ENCODE measurements at places on chromosomes 7 and 10. TPM values are rescaled to one million over a fixed set of nuclear protein-coding genes. Genes with fewer than 3 reads are reported as not detected.
A peak's percentile ranks its signal among the peaks of the same experiment; 100 is the strongest.

- DNase-seq, result no peak
- peaks cover 13% of the 10 kb centered on the region for H3K4me1 ChIP-seq
- no peak overlapping the region for H3K27ac ChIP-seq
- no peaks in the 10 kb centered on the region for H3K27me3 ChIP-seq
- H3K4me3 ChIP-seq, result no peak overlapping the region
Measured at GRCh38 chr10:4352414-4352961, 473.5 kb upstream of the AKR1E2 start.

- peaks cover 15% of the 10 kb centered on the region for H3K4me1 ChIP-seq
- DNase-seq, result no peak
- H3K4me3 ChIP-seq, result peak overlapping the region; percentile 19
- H3K36me3 ChIP-seq, result no peaks in the 10 kb centered on the region
Measured at GRCh38 chr7:7772397-7772821, 54.0 kb upstream of the RPA3 start.

The NRCAM gene
- total RNA-seq, result not detected

GRCh38 chr7:1395211-1396070 lies 63.8 kb downstream of the MICALL2 start:
- no peaks in the 10 kb centered on the region for H3K36me3 ChIP-seq
- H3K27me3 ChIP-seq, result peaks cover 2% of the 10 kb centered on the region
- H3K27ac ChIP-seq, result no peak overlapping the region
- DNase-seq, result no peak

GRCh38 chr7:132991615-132992587 lies 90.0 kb downstream of the CHCHD3 start:
- no peak overlapping the region for H3K27ac ChIP-seq
- H3K4me3 ChIP-seq, result no peak overlapping the region
- no peaks in the 10 kb centered on the region for H3K27me3 ChIP-seq
- DNase-seq, result no peak
